Hematopoietic multipotent progenitor cell treated with erythropoietin and hydrocortisone succinate and interleukin-3 and kit ligand, for 4 days (in vitro differentiated cells): ENCODE measurements at places on chromosomes 1 and 21.

DNA sequence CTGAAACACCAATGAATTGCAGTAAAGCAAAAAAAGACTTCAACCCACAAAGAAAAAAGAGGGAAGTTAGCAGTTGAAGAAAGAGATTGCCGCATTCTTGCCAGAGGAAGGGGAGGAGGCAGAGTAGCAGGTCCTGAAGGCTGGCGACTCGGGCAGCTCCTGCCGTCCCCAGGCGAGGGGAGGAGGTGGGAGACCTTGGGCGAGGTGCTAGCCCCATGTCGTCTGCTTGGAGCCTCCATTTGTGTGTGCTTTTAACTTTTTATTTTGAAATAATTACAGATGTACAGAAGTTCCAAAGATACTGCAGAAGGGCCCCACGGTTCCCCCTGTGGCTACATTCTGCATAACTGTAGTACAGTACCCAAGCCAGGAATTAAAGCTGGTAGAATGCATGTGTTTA lies 6.7 kb downstream of the TRPM2 start:
- peak; percentile 81 for DNase-seq

- DNase-seq, result no peak
These were observed 93.6 kb downstream of the ENAH start for GRCh38 chr1:225559326-225559725.

DNA sequence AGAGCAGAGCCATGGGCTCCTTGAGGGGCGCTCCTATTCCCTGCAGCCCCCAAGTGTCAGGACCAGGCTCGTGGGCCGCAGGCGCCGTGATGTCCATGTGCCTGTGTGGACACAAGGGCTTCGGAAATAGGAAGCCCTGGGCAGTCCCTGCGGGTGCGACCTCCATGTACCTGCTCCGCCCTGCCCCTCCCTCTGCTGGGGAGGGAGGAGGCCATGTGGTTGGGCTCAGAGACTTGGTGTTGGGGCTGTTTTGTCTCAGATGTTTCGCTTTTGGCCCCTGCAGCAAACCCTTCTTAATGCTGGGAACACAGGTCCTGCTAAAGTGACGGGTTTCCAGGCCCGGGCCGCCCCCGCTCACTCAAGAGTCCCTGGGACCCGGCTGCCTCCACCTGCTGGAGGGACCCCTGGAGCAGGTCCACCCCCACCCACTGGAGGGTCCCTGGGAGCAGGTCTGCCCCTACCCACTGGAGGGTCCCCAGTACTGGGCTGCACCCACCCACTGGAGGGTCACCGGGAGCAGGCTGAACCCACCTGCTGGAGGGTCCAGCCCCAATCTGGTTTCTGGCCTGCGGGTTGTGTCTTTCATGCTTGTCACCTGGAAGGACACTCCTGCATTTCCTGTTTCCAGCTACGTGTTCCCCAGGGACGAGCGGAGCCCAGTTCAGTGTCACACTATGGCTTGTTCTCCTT lies 156.5 kb downstream of the PEX14 start:
- DNase-seq, result peak; percentile 28

- peak; percentile 53 for DNase-seq
These were observed 8.8 kb downstream of the MYCL start for GRCh38 chr1:39892601-39893595.

DNA sequence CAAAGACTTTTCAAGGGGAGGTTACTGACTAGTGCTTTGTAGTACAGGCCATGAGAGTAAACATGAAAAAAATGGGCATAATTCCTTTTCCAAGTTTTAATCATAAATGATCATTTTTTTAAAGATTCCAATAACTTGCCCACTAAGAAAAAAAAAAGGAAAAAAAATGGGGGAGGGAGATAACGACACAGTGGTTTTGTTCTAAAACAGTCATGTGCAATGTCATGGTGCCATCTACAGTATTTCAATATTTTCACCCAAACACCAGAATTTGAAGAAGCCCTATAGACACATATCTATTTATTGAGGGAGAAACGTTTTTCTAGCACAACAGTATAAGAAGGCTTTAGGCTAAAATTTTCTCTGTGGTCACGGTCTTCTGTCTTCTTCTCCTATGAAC lies 250.2 kb downstream of the LTN1 start:
- peak; percentile 70 for DNase-seq

GRCh38 chr1:157820299-157820698 lies 379 bp upstream of the FCRL1 start:
- DNase-seq, result no peak

DNA sequence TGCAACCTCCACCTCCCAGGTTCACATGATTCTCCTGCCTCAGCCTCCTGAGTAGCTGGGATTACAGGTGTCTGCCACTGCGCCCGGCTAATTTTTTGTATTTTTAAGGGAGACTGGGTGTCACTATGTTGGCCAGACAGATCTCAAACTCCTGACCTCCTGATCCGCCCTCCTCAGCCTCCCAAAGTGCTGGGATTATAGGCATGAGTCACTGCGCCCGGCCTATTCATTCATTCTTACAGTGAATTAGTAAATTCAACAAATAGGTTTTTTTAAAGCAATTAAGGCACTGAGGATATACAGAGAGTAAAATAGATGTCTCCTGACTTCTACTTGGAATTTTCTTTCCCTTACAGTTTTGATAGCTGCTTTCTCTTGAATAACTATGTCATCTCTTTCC lies 43.5 kb downstream of the CDC42 start:
- DNase-seq, result no peak

DNA sequence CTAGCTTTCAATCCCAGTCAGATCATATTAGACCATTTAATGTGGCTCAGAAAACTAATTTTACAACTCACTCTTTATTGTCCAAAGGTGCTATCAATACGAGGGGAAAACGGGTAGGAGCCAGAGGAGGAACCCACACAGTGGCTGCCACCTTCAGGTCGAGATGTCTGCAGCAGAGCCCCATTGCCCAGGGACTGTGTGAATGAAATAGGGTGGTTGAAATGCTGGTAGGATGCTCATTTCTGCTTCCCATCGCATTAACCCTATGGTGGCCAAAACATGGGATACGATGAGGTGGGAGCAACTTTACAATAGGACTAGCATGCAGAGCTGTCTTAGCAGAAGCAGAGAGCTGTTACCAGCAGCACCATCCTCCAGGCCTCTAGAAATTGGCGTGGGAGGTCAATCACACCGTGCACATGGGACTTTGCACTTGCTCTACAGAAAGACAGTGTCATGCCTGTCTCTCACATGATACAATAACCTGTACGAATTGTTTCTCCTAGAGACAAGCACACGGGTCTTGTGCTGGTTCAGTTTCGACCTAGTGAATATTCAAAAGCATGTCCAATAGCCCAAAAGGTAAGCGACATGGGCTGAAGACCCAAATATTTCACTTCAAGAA lies 69.5 kb upstream of the DESI2 start:
- DNase-seq, result no peak

DNA sequence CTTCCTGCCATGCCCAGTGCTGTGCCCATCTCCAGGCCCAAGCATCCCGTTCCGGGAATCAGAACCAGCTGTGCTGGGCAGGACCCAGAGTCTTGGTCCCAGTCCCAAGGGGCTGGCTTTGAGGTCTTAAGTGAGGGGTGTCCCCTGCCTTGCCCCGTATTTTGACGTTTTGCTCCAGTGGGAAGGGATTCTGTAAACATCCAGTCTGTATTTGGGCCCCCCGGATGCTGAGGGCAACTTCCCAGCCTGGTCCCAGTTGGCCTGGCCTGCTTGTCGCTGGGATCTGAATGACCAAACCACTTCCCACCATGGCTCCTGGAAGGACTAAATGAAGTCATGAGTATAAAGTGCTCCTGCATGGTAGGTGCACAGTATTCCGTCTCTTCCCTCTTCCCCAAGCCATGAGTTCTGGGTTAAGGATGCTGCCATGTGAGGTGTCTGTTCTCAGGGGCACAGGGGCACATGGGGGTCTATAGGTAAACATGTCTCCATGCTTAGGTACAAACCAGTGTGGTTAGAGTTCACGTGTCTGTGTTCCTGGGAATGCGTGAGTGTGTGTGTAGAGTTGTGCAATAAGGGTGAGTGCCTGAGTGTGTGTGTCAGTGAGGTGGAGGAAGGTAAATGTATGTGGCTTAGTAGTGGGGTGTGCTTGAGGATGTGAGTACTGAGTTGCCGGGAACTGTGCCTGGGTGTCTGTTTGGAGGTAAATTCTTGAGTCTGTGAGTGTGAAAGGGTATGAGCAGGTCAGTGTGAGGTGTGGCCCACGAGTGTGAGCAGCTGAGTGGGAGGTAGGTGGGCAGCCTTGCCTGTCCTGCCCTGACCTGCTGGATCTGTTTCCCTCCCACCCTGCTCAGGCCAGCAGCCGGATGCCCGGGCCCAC lies 1.5 kb downstream of the B4GALT2 start:
- no peak for DNase-seq

DNA sequence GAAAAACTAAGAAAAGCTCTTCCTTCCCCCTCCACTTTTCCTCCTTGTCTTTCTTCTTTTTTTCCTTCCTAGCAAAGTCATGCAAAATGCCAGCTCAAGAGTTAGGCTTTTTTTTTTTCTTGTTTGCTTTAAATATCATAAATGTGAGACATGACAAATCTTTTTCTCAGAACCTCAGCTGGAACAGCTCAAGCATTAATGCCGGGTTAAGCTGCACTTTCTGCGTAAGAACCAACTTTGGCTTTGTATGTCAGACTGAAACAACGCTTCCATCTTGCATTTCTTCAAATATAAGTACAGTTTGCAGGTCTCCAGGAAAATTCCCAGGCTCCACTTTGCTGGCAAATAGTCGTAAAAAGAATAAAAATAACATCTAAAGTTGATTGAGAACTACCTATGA lies 20.7 kb upstream of the LMO4 start:
- DNase-seq, result no peak

DNA sequence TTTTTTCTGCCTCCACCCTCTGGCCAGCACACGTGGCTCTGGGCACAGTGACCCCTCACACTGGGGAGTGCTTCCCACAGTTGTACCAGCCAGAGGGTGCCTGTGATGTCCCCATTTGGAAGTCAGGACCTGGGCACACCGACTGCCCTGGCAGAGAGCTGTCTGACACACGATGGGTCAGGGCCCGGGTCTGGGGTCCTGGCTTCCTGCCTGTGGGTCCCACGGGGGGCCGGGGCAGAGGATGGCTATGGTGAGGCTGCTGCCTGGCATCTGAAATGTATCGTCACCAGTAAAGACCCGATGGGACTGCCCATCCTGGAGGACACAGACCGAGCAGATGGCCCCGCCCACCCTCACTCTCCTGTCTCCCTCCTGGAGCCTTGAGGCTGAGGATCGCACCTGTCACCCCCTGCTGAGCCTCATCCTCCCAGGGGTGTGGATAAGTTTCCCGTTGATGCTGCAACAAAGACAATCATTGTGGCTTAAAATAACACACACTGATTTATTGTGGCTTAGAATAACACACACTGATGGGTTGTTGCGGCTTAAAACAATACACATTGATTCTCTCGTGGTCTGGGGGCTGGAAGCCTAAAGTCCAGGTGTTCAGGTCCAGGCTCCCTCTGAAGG lies 88.8 kb upstream of the TTC34 start:
- DNase-seq, result no peak

- peak; percentile 99 for DNase-seq
These were observed 6.3 kb upstream of the PTP4A2 start for GRCh38 chr1:31944205-31945089.

GRCh38 chr1:5742801-5743200 lies 249.4 kb downstream of the NPHP4 start:
- DNase-seq, result no peak

GRCh38 chr1:19009882-19010321 lies 53.4 kb upstream of the IFFO2 start:
- DNase-seq, result no peak

GRCh38 chr1:181099152-181100014 lies 10.9 kb downstream of the IER5 start:
- DNase-seq, result peak; percentile 52

GRCh38 chr1:12518931-12519692 lies 98.9 kb downstream of the DHRS3 start:
- no peak for DNase-seq

- peak; percentile 67 for DNase-seq
These were observed 224.6 kb downstream of the FAF1 start for GRCh38 chr1:50735443-50735842.

DNA sequence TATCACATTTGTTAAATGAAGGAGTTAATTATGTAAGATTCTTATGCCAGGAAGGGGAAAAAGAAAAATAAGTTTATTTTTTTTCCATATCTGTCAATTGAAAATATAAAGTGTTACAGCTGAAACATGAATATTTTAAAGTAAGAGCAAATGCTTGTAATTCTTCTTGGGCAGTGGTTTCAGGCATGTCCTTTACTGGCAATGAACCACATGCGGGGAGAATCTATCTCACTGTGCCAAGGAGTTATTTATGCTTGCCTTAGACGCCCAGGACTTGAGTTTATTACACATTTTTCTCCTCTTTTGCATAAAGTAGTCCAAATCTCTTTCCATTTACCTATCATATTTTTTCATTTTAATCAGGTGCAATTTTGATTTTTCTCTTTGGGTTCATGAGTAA lies 207.8 kb upstream of the NRIP1 start:
- DNase-seq, result no peak

GRCh38 chr1:58783090-58783992 lies 506 bp downstream of the JUN start:
- peak; percentile 62 for DNase-seq

DNA sequence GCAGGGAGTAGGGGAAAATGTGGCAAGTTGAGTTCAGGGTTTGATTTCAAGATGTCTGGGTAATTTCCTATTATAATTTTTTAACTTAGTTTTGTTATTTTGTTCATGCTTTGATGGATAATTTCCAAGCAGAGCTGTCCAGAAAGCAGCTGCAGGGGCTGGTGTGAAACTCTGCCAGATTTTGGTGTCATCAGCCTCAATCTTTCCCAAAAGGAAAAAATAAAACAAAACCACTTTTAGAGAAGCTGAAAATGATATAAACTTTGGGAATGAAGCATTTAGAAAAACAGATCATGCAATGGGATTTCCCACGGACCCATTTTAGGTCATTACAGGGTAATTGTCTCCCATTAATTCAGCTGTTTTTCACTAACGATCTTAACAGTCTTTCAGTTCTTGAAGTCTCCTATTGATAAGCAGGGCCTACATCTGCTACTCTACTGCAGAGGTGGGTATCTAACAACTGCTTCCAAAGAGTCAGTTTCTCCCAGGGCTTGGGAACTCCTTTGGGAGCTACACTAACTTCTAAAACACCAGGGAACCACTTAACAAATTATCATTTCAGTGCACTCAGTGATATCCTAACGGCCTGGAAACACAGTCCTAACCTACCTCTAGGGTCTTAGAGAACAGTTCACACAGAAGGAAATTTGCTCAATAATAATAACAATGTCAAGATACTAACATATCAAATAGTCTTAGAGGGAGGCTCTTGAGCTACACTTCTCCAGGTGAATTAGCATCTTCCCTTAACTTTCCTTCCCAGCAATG lies 12.3 kb downstream of the ZNF436 start:
- no peak for DNase-seq

DNA sequence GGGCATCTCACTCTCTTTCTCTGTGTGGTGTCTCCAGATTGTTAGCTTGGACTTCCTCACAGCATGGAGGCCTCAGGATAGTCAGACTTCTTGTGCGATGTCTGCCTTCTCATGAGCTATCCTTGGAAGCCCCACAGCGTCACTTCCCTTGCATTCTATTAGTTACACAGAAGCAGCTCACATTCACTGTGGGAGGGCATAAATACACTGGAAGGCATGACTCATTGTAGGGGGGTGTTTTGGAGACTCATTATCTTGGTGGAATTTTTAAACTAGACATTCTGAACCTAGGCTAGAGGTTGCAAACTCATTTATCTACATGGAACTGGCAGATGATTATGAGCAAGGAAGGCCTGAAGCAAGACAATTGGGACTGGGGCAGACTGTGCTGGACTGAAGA lies 21.4 kb upstream of the FASLG start:
- peak; percentile 49 for DNase-seq
